ENCODE measurements at places on chromosomes 16 and 17. TPM values are rescaled to one million over a fixed set of nuclear protein-coding genes. Genes with fewer than 3 reads are reported as not detected.

Gene RRAD
- polyA plus RNA-seq = not detected

- DNase-seq = no peak
- no peak overlapping the region for H3K27ac ChIP-seq
- no peaks in the 10 kb centered on the region for H3K27me3 ChIP-seq
- peaks cover 5% of the 10 kb centered on the region for H3K36me3 ChIP-seq
Measured at GRCh38 chr17:80868022-80868609, 123.5 kb upstream of the CHMP6 start.

DNA sequence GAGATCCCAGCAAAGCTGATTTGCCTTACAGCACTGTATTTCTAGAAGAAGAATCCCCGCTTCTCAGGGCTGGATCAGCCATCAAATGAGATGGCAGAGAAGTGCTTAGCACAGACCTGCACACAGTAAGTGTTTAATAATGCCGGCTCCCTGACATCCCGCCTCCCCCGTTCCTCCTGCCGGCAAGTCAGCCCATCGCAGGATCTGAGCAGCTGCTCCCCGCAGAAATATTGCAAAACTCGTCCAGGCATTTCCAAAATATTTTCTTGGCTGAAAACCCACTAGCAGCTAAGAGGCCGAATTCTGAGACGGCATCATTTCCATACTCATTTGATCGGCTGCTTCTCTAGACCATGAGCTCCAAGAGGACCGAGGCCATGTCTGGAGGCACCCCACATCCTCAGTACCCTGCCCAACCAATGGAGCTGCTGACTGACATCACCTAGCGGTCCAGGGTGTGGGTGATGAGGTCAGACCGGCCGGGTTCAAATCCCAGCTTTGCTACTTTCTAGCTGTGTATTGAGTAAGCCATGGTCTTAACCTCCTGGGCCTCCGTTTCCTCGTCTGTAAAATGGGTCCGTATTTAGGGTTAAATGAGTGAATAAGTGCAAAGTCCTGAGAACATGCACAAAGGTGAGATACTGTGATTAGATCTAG, 251.5 kb downstream of the KATNIP start:
- H3K27me3 ChIP-seq = no peaks in the 10 kb centered on the region
- no peaks in the 10 kb centered on the region for H3K36me3 ChIP-seq
- DNase-seq = no peak
- H3K4me1 ChIP-seq = no peaks in the 10 kb centered on the region
- H3K4me3 ChIP-seq = no peak overlapping the region
- no peak overlapping the region for H3K27ac ChIP-seq

GRCh38 chr16:57957673-57958392, 13.1 kb downstream of the CNGB1 start:
- H3K27me3 ChIP-seq = no peaks in the 10 kb centered on the region
- H3K36me3 ChIP-seq = no peaks in the 10 kb centered on the region
- DNase-seq = no peak
- no peaks in the 10 kb centered on the region for H3K4me1 ChIP-seq
- no peak overlapping the region for H3K27ac ChIP-seq

DNA sequence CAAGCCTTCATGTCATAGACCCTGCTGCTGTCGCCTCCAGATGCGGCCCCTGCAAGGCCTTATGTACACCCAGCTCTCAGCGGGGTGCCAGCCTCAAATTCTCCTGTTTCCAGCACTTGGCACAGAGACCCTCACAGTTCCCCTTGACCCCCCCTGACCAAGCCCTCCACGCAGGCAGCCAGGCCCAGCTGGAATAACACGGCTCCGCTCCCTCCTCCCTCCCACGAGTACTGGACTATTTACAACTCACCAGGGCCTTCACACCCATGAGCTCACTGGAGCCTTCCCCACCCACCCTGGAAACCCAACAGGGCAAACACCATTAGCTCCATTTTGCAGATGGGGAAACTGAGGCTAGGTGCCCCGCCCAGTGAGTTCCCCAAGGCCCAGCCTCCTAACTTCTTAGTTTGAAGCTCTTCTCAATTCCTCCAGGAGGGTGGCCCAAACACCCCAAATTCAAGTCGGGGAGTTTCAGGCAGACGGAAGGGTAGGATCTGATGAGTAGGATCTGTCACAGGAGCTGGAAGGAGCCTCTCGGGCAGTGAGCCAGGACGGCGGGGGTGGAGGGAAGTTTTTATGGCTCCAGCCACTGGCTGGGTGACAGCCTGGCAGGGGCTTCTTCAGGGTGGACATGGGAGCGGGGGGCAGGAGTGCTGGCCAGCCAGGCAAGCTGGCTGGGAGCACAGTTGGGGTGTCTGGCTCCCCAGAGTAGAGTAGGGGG, 17.5 kb upstream of the DLX4 start:
- H3K4me3 ChIP-seq = no peak overlapping the region
- H3K36me3 ChIP-seq = no peaks in the 10 kb centered on the region
- no peaks in the 10 kb centered on the region for H3K4me1 ChIP-seq
- no peak overlapping the region for H3K27ac ChIP-seq

- H3K27ac ChIP-seq = no peak overlapping the region
- H3K4me3 ChIP-seq = no peak overlapping the region
- H3K27me3 ChIP-seq = no peaks in the 10 kb centered on the region
- no peak for DNase-seq
- no peaks in the 10 kb centered on the region for H3K36me3 ChIP-seq
- H3K4me1 ChIP-seq = peaks cover 6% of the 10 kb centered on the region
Measured at GRCh38 chr17:59561042-59561441, 4.4 kb upstream of the DHX40 start.

DNA sequence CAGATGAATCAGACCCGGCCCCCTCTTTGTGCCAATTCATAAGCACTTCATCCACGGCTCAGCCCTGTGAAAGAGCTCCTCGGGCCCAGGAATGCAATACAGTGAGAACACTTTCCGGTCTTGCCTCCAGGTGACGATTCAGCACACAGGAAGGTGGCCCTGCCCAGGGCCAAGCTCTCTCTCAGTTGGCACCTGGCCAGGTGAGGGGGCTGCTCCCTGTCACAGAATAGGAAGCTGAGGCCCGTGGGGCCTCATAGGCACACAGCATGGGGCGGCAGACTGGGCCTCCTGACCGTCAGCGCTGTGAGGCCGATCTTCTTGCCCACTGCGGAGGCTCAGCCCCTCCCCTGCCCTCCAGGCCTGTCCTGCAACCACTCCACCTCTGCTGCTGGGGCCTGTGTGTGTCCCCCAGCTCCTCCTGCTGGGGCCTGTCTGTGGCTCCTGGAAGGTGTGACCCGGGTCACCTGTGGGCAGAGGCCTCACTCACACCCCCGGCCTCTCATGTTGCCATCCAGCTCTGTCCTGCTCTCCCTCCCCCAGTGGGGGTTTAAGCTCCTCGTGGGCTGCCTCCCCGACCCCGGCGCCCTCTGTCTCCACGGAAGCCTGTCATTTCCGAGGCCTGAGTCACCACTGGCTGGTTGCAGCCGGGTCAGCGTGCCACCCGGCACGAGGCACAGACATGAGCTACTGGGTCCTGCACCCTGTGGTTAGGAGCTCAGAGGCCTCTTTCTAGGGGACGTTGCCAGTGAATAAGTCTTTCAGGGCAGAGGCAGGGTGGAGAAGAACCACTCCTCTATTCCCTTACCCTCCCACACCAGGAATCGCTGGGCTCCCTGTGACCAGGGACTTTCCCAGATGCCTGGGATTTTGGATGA, 114.4 kb downstream of the SEC14L1 start:
- H3K36me3 ChIP-seq = no peaks in the 10 kb centered on the region
- no peaks in the 10 kb centered on the region for H3K4me1 ChIP-seq
- no peak overlapping the region for H3K27ac ChIP-seq
- H3K27me3 ChIP-seq = no peaks in the 10 kb centered on the region

DNA sequence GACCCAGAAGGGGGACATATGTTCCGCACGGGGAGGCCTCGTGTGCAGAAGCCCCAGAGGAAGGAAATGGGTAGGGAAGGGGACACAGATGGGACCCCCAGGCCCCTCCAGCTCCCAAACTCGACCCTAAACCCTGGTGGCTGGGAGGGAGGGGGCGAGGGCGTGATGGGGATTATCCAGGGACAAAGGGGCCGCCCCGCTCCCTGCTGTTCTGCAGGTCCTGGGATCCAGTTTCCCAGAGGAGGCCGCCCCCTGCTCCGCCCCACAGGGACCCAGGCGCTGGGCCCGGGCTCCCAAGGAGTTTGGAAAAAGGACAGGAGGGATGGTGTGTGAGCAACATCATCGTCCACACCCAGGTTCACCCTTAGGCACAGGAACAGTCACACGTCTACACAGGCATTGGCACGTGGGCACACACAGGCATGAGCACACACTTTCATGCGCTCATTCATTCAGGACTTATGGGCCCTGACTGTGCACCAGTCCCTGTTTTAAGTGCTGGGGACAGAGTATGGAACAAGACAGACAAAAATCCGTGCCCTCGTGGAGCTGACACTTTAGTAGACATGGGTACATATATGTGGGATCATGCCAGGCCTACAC, 12.8 kb upstream of the FBXL19 start:
- H3K27me3 ChIP-seq = no peaks in the 10 kb centered on the region
- no peaks in the 10 kb centered on the region for H3K36me3 ChIP-seq
- H3K27ac ChIP-seq = no peak overlapping the region
- H3K4me3 ChIP-seq = no peak overlapping the region
- peaks cover 11% of the 10 kb centered on the region for H3K4me1 ChIP-seq

- peak within 1 kb of the TSS; percentile 60 for H3K4me3 ChIP-seq
- H3K27ac ChIP-seq = peak within 1 kb of the TSS; percentile 43
- peaks cover 13% of the 10 kb centered on the region for H3K27me3 ChIP-seq
- no peaks in the 10 kb centered on the region for H3K36me3 ChIP-seq
- DNase-seq = no peak
Measured at GRCh38 chr17:42422958-42423712, at the start of gene CAVIN1. Gene CAVIN1 (minus strand): TSS chr17:42423256. CDS start chr17:42423097, 159 bp downstream.

GRCh38 chr17:4548721-4549531, 6.3 kb downstream of the MYBBP1A start:
- DNase-seq = no peak
- no peak overlapping the region for H3K27ac ChIP-seq
- H3K27me3 ChIP-seq = no peaks in the 10 kb centered on the region
- H3K4me1 ChIP-seq = peaks cover 7% of the 10 kb centered on the region
- H3K36me3 ChIP-seq = peaks cover 51% of the 10 kb centered on the region

Gene SULT1A2
- polyA plus RNA-seq = not detected

Gene BMERB1
- polyA plus RNA-seq = 4.8 TPM

DNA sequence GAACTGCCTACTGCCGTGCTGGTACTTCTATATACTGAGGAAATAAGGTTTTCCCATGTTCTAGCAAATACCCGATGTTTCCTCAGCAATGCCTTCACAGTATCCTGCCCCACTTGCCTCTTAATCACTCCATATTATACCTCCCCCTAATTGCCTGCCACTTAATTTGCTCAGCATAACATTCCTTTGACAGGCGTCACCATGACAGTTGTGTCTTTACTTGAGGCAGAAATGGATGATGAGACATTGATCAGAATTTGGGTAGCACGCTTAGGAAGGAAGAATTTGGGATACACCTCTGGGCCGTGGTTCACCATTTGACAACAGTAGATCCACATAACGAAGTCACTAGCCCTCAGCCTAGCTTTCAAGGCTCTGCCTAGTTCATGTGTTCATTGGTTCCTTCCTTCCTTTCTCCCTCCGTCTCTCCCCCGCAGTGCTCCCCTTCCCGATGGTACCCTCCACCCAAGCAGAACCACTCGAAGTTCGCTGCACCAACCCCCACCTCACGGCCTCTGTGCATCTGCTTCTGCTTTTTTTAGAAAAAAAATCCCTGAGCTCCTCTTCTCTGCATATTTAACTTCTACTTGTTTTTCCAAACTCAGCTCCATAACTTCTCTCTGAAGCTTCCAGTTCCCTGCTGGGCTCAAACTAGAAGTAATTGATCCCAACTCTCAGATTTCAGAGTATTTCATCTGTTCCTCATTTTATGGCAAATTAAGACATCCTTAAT, 19.4 kb downstream of the IQCK start:
- H3K36me3 ChIP-seq = no peaks in the 10 kb centered on the region
- H3K27me3 ChIP-seq = no peaks in the 10 kb centered on the region
- H3K27ac ChIP-seq = no peak overlapping the region
- no peak for DNase-seq

GRCh38 chr17:68870161-68870826, 84.9 kb downstream of the ABCA8 start:
- no peaks in the 10 kb centered on the region for H3K4me1 ChIP-seq
- no peak overlapping the region for H3K4me3 ChIP-seq
- H3K27ac ChIP-seq = no peak overlapping the region
- no peak for DNase-seq
- no peaks in the 10 kb centered on the region for H3K27me3 ChIP-seq

- no peaks in the 10 kb centered on the region for H3K36me3 ChIP-seq
- no peak for DNase-seq
- no peak overlapping the region for H3K27ac ChIP-seq
- no peak overlapping the region for H3K4me3 ChIP-seq
- no peaks in the 10 kb centered on the region for H3K27me3 ChIP-seq
Measured at GRCh38 chr16:11417487-11417886, 72.2 kb downstream of the RMI2 start.
